Activated CD4-positive, alpha-beta T cell treated with anti-CD3 and anti-CD28 coated beads, Interleukin-2, amount 50 U/mL, for 4 hours (primary cell): ENCODE measurements at places on chromosomes 6 and 20.

- no peak for DNase-seq
Measured at GRCh38 chr6:136736281-136736960, 55.9 kb downstream of the MAP3K5 start.

GRCh38 chr20:57791966-57792365 is 82.2 kb upstream of the PMEPA1 start:
- DNase-seq: no peak

GRCh38 chr6:76684875-76685274 is 612.4 kb upstream of the IMPG1 start:
- DNase-seq: no peak

GRCh38 chr6:74734901-74735300 is 471.0 kb downstream of the COL12A1 start:
- DNase-seq: no peak
